ENCODE measurements at places on chromosomes 7 and 10.

DNA sequence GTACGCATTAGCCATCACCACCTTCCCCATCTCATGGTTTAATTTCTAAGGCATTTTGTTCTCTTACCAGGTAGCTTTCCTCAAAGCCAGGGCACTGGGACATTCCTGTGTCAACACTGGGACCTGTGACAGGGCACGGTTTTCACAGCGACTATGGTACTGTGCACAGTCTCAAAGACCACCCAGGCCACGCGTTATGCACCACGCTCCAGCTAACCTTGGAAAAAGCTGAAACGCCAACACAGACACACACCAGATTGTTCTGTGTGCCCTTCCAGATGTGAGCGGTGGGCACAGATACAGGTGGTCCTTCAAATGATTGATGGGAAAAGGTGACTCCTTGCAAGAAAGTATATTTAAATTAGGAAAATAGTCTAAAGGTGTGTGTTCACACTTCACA is 337.3 kb downstream of the WDR37 start:
- DNase-seq = no peak

- DNase-seq = no peak
Measured at GRCh38 chr10:33377658-33378025, 43.2 kb upstream of the NRP1 start.

GRCh38 chr7:132240262-132240661 is 336.0 kb downstream of the PLXNA4 start:
- no peak for DNase-seq

- DNase-seq = no peak
Measured at GRCh38 chr7:30503274-30504212, 1.1 kb downstream of the GGCT start.

GRCh38 chr10:58372607-58373441 is 12.4 kb upstream of the TFAM start:
- no peak for DNase-seq

- DNase-seq = no peak
Measured at GRCh38 chr7:150845421-150845861, 6.9 kb upstream of the AOC1 start.

- DNase-seq = no peak
Measured at GRCh38 chr7:3446786-3447185, 145.7 kb downstream of the SDK1 start.

GRCh38 chr7:64685091-64685490 is 19.2 kb downstream of the ZNF107 start:
- no peak for DNase-seq

DNA sequence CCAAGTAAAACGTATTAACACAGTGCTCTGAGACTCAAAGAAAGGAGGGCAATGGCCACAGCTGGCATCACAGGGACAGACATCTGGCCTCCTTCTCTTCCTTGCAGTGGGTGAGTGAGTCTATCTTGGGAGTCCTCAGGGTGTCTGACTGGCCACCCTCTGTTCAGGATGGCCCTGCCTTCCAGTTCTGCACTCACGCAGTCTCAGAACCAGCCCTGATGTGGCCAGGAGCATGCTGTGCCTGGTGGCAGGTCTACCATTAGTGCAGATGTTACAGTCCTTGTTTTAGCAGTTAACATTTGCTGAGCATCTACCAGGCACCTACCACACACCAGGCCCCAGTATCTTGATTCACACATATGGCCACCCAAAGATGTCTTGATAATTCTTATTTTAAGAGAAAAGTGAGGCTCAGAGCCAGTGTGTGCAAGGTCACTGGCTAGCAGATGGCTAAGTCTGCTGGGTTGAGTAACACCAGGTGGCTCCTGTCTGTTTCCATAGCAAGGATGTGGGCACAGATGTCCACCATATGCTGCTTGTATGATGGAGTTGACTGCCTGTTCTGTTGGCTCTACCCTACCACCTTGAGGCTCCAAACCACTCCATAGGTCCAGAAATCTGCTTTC is 23.2 kb upstream of the ARHGAP22 start:
- DNase-seq = no peak

- no peak for DNase-seq
Measured at GRCh38 chr10:79102498-79102874, 33.7 kb downstream of the ZMIZ1 start.

GRCh38 chr10:61627266-61627665 is 35.5 kb upstream of the CABCOCO1 start:
- no peak for DNase-seq

- DNase-seq = no peak
Measured at GRCh38 chr7:128121711-128122530, 90.7 kb upstream of the LRRC4 start.

GRCh38 chr10:74855027-74855426 is 28.6 kb downstream of the KAT6B start:
- no peak for DNase-seq

DNA sequence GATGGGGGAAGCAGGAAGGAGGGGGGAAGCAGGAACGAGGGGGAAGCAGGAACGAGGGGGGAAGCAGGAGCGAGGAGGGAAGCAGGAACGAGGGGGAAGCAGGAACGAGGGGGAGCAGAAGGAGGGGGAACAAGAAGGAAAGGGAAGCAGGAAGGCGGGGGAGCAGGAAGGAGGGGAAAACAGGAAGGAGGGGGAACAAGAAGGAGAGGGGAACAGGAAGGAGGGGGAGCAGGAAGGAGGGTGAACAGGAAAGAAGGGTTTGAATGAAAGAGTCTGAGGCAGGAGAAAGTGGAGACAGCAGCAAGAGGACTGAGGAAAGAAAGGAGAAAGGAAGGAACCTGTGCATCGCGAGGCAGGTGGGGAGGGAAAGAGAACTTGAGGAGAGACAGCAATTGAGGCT is 256.6 kb downstream of the PTEN start:
- no peak for DNase-seq

DNA sequence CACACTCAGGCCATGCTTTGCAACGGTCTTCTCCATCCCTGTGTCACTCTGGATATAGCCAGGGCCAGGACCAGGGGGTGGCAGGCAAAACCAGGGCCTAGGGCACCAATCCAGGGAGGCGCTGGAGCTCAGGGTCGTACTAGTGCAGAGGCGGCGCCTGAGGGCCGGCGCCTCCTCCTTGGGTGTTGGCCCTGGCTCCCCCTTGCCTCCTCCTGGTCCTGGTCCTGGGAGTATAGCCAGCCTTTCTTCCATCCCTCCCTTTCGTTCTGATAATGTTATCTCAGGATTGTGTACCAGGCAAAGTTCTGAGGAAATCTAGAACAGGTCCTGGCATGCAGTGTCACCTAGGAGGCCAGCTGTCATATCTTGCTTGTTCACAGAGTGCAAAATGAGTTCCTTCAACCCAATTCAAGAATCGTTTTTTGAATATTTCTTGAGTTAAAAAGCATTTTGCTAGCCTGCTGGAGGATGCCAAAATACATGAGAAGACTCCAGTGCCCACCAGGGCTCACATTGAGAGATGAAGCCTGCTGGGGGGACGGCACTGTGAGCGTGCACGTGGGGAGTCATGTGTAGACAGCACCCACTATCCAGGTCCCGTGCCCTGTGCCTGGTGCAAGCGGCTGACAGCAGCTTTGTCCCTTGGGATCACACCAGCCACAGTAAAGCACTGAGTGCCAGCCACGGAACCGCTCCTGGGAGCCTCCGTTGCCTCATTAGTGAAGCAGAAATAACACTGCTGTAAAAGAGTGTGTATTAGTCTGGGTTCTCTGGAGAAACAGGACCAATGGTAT is 106.9 kb upstream of the C7orf33 start:
- DNase-seq = no peak

Data from cortex of kidney (tissue), 1 donor.